ENCODE measurements at places on chromosomes 16 and 17.
A peak's percentile ranks its signal among the peaks of the same experiment; 100 is the strongest.

DNA sequence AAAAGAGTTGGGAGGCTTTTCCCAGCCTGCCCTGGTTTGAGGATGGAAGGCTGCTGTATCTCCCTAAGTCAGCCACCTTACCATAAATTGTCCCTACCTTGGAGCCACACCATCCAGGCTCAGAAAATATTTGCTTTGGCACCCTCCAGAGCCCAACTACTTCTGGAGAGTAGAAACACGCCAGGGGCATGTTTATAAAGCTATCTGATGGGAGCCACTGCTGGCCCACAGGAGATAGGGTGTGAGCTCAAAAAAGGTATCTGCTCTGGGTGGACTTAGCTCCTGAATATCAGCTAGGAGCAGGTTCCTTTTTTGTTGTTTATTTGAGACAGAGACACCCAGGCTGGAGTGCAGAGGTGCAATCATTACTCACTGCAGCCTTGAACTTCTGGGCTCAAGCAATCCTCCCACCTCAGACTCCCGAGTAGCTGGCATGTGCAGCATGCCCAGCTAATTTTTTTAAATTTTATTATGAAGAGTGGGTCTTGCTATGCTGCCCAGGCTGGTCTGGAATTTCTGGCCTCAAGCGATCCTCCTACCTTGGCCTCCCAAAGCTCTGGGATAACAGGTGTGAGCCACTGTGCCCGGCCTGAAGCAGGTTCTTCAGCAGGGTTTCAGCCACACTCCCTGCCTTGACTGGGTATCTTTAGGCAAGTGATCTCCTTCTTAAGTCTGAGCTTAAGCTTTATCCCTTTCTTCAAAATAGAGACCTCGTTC is 147.1 kb downstream of the SALL1 start:
- no peak for DNase-seq

- DNase-seq: no peak
Measured at GRCh38 chr16:588639-588888, 1.3 kb upstream of the RAB40C start.

GRCh38 chr17:51913491-51914205 is 244.9 kb downstream of the CA10 start:
- no peak for DNase-seq

- no peak for DNase-seq
Measured at GRCh38 chr16:83599789-83600462, 207.9 kb upstream of the HSBP1 start.

DNA sequence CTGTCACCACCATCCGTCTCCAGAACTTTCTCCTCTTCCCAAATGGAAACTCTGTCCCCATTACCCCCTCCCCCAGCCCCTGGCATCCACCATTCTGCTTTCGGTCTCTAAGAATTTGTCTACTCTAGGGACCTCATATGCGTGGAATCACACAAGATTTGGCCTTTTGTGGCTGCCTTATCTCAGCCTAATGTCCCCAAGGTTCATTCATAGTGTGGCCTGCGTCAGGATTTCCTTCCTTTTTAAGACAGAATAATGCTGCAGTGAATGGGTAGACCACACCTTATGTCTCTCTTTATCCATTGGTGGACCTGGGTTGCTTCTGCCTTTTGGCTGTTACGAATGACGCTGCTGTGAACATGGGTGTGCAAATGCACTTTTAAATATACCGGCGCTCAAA is 139.7 kb upstream of the PLCG2 start:
- DNase-seq: no peak

- no peak for DNase-seq
Measured at GRCh38 chr16:86869288-86870022, 291.1 kb downstream of the FOXL1 start.

GRCh38 chr17:70099294-70099693 is 24.3 kb downstream of the KCNJ16 start:
- DNase-seq: no peak

GRCh38 chr17:63881935-63882601 is at the start of gene GH2:
GH2 (minus strand) TSS chr17:63881944; CDS start chr17:63881801, 143 bp downstream.
- no peak for DNase-seq

GRCh38 chr16:11726008-11726407 is 16.6 kb downstream of the TXNDC11 start:
- DNase-seq: no peak

- no peak for DNase-seq
Measured at GRCh38 chr16:53620476-53620875, 83.2 kb downstream of the RPGRIP1L start.

GRCh38 chr17:81636505-81637288 is at the start of the genes NPLOC4 and TSPAN10:
NPLOC4 (minus strand) TSS chr17:81637112; CDS start chr17:81636930, 182 bp downstream.
TSPAN10 (plus strand) TSS chr17:81637196; CDS start chr17:81642413, 5,217 bp downstream.
- peak; percentile 46 for DNase-seq

GRCh38 chr17:28733346-28733745 is 4.8 kb downstream of the NEK8 start:
- no peak for DNase-seq

GRCh38 chr16:12871784-12872183 is 29.6 kb upstream of the SHISA9 start:
- no peak for DNase-seq

- DNase-seq: no peak
Measured at GRCh38 chr17:28295677-28296578, 23.1 kb upstream of the TMEM97 start.

DNA sequence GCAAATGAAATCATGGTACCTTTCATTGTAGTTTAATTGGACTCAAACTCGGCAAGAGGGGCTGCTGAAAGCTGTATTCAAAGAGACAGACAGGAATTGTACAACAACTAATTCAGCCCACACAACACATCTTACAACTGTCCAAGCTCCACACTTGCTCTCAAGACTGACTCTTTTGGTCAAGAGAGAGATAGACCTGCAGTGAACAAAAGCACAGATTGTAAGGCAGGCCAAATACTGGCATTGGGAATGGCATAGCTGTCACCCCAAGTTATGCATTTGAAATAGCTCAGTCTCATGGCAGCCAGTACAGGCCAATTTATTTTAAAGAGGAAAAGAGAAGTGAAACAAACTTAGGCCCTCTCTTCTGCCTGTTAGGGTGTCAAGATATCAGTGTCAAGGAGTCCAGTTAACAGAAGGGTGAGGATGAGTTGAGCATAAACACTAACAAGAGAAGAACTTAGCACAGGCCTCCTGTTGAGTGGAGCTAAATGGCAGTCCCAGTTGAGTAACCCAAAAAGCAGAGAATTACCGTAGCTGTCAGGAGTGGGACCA is 215.7 kb downstream of the IRX3 start:
- DNase-seq: no peak

GRCh38 chr17:55708175-55708974 is 14.3 kb downstream of the TMEM100 start:
- no peak for DNase-seq

Data from NCI-H1048 (cell line).